ENCODE measurements at places on chromosomes 2 and 18.

DNA sequence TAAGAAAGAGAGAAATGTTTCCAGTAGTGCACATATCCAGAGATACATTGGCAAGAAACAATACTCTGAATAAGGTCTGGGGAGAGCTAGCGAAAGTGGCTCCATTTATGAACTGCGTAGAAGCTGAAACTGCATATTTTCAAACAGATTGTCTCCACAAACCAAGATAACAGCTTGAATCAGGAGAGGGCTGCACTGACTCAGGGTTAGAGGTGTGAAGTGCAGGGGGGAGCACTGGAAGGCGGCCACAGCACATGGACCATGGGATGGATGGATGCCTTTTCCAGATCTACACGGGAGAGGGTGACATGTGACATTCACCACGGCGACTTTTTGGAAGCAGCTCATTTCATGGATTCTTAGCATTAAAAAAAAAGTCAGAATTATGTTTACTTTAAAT, 729.4 kb downstream of the RNF144A start:
- no peak for DNase-seq

GRCh38 chr2:19651466-19651865, 250.3 kb downstream of the TTC32 start:
- no peak for DNase-seq

- no peak for DNase-seq
Measured at GRCh38 chr2:75204833-75205232, 5.5 kb upstream of the TACR1 start.

GRCh38 chr2:58866040-58866439, 624.9 kb upstream of the FANCL start:
- DNase-seq = no peak

- no peak for DNase-seq
Measured at GRCh38 chr18:37493352-37493935, 72.2 kb downstream of the CELF4 start.

GRCh38 chr18:3425446-3425845, 24.5 kb upstream of the TGIF1 start:
- DNase-seq = no peak

DNA sequence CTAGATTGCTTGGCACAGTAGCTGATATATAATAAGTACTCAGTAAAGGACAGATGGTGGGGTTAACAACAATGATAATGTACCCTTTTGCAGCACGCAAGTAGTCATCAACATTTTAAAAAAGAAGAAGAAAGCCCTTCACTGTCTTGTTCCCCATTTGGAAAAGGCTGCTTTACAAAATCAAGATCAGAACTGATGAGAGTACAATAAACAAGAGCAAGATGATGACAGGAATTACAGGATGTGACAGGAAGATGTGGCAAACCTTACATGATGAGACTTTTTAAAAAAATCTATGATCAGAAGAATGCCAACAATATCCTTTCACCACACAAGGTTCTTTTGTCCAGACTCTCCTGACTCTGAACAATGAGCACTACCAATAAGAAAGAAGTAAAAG, 9.1 kb downstream of the TYW5 start:
- DNase-seq = no peak

- DNase-seq = no peak
Measured at GRCh38 chr2:109244750-109245382, 115.9 kb downstream of the SH3RF3 start.

GRCh38 chr2:129731907-129732629, 247.4 kb upstream of the RAB6C start:
- DNase-seq = no peak

GRCh38 chr2:161471631-161472030, 55.5 kb downstream of the TBR1 start:
- DNase-seq = no peak

- DNase-seq = no peak
Measured at GRCh38 chr2:150403457-150403856, 84.0 kb downstream of the RND3 start.

GRCh38 chr2:58350484-58350883, 109.4 kb upstream of the FANCL start:
- no peak for DNase-seq

DNA sequence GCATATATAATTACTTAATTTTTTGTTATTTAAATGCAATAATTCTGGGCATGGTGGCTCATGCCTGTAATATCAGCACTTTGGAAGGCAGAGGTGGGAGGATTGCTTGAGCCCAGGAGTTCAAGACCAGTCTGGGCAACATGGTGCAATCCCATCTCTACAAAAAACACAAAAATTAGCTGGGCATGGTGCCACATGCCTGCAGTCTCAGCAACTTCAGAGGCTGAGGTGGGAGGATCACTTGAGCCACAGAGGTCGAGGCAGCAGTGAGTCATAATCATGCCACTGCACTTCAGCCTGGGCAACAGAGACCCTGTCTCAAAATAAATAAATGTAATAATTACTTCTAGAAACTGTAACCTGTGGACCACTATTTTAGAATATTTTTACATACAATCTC, 21.5 kb upstream of the TMEM87B start:
- no peak for DNase-seq

- no peak for DNase-seq
Measured at GRCh38 chr2:178266445-178266844, 72.1 kb downstream of the OSBPL6 start.

DNA sequence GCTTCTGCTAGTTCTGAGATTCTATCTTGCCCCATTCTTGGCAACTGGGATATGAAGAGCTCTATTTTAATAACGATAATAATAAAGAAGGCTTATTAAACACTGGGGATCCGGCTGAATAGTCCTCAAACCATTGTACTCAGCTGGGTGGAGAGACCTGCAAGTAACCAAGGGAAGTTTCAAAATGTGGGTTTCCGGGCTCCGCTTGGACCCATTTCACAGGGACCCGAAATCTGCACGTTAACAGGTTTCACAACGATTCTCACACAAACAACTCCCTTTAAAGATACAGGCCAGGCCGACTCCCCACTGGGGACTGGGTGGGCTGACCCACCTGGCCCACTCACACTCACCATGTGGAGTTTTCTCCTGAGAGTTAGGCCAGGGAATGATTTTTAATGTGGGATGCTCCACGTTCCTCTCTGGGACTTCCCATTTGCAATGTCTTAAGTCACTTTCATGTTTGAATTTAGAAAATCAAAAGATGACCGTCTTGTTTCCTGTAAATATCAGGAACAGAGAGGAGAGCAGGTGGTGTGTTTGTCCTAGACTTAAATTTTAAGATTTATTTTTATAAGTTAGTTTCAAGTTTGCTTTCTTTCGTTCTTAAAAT, 96.3 kb downstream of the SH3RF3 start:
- no peak for DNase-seq

- DNase-seq = no peak
Measured at GRCh38 chr2:72947952-72948830, 30.9 kb downstream of the EMX1 start.

DNA sequence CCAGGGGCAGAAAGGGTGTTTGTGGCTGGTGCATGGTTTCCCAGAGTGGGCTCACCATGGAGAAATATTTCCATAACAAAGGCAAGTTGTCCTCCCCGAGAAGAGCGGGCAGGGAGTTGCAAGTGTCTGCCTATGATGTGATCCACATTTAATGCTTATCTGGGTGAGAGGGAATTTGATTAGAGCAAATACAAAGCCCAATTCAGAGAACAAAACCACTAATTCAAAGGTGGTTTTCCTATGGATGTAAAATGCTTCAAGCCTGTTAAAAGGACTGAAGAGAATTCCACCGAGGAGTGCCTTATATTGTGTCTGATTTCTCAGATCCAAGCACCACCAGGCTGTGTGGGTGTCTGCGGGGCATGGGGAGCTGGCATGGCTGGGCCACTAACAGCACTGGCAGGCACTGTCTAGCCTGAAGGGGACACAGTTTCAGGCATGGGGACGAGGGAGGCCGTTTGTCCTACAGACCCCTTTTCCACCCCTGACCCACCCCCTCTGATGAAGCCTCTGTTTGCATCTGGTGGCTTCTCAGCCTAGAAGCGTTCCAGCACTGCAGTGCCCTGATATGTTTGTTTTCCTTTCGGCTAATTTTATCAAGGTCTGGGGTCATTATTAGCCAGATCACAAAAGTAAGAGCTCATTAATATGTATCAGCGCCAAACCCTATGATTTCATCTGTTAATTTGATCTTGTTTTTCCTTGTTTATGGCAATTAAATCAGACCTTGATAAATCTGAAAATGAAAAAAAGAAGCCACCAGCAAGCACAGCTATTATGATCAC, 357.3 kb downstream of the HRH4 start:
- no peak for DNase-seq

DNA sequence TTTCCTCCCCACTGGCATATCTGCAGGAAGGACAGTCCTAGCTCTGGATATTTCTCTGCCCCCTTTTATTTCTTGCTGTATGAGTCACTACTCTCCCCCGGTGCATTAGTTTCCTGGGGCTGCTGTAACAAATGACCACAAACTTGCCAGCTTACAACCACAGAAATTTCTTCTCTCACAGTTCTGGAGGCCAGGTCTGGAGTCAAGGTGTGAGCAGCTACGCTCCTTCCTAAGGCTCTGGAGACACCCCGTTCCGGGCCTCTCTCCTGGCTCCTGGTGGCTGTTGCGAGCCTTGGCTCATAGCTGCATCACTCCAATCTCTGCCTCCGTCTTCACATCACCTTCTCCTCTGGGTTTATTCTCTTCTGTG, 34.1 kb downstream of the PTPRM start:
- no peak for DNase-seq

GRCh38 chr2:135600915-135601314, 69.6 kb downstream of the R3HDM1 start:
- DNase-seq = no peak

- no peak for DNase-seq
Measured at GRCh38 chr2:3296182-3296972, 81.2 kb downstream of the EIPR1 start.

- DNase-seq = no peak
Measured at GRCh38 chr2:10006236-10007161, 36.9 kb upstream of the KLF11 start.

DNA sequence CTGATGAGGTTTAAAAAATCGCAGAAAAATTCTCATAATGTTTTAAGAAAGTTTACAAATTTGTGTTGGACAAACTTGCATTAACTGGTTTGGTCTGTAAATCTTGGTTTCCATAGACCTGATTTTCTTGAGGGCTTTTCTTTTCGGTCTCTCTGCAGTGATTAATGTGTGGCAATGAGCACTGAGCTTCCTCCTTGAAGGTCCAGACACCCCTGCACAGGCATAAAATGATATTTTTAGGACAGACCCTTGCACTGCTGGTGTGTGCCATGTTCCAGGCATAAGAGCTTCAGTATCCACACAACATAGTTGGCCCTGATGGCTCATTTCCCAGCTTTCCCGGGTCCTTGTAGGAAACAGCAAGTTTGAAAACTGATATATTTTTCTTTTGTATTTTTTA, 33.7 kb downstream of the MRPL33 start:
- no peak for DNase-seq

DNA sequence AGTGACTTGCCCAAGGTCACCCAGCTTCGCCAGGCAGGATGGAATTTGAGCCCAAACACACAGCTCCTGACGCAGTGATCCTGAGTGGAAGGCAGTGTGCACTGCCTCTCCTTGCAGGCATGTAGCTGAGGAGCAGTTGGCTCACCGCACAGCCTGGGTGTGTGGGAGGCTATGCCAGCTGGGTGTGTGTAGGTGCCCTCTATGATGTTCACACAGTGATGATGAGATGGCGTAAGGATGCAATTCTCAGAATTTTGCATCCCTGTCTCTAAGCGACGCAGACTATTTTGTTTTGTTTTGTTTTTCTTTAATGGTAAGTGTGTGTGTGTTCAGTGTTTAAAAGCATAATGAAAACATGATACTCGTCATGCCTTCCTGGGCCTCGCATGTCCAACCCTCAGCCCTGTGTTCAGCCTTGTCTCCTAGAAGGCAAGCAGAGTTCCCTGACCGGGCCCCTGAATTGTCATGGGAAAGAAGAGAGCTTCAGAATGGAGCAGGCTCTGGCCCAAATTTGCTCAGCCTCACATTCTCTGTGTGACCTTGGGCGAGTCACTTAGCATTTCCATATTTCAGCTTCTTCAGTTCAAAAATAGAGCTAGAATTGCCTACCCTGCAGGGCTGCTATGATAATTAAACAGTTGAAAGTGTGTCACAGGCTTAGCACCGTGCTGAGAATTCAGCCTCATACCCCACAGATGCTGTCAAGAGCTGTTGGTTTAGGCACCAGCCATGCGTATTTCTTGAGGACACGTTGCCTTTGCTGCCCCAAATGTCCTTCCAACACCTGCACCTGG, 603.6 kb upstream of the RAB6C start:
- no peak for DNase-seq

- DNase-seq = no peak
Measured at GRCh38 chr2:217222309-217222910, 362.5 kb upstream of the TNP1 start.

GRCh38 chr2:60527762-60528161, 25.7 kb downstream of the BCL11A start:
- no peak for DNase-seq

GRCh38 chr18:46449033-46449432, 208.0 kb downstream of the LOXHD1 start:
- DNase-seq = no peak

DNA sequence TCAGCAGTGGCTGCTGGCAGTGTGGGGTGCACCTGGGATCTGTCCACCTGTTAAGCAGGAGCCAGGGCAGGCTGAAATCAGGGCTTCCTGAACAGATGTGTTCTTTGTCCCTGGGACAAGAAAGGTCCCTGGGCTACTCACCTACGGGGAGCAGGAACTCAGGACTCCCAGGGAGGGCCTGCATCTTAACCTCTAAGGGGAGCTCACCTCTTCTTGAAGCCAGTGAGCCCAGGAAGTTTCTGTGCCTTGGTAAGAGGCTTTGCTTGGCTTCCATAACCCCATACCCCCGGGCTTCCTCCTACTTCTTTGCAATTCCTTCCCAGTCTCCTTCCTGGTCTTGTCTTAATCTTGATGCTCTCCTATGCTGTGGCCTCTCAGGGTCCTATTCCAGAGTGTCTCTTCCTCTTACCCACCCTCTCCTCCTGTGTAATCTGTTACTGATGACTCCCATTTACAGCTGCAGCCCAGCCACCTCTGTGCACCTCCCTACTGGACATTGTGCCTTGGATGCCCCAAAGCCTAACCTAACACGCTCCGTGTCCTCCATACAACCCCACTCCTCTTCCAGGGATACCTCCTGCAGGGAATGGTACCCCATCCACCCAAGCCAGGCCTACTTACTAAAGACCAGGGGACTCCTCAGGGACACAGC, 55.7 kb upstream of the MAPRE3 start:
- DNase-seq = no peak

GRCh38 chr18:62512996-62513395, 9.8 kb upstream of the ZCCHC2 start:
- DNase-seq = no peak

DNA sequence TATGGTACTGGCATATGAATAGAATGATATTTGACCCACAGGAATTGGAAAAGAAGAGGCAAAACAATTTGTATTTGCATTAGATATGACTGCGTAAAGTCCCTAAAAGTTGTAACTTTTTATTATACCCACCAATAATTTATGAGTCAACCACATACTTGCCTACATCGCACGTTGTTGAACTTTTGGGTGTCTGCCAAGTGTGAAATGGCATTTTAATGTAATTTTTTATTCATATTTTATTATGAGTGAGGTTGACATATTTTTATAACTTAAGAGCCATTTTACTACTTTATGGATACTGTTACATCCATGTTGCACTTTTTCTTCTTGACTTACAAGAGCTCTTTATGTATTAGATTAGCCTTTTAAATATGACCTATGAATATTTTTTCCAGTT, 4.6 kb downstream of the DSC2 start:
- no peak for DNase-seq
